Stimulated activated CD8-positive, alpha-beta memory T cell treated with anti-CD3 and anti-CD28 coated beads, Interleukin-15, amount 100 ng/mL, for 48 hours (primary cell): ENCODE measurements at places on chromosomes 3 and 15.

DNA sequence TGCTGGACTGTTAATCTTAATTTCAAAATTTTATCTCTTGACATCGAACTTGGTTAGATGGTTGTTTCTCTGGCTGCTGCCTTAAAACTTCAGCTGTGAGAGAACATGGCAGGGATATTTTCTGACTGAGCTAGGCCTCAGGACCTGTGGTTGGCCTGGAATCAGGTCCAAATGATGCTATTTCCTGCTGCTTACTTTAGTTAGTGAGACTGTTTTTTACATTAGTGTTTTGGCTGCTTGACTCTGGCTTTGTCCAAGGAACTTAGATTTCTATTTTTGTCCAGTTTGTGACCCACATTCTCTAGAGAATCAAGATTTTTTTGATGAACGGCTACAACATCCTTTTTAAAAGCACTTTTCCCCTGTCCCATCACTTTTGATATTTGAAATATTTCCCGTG lies 497.9 kb upstream of the SGO1 start:
- DNase-seq, result no peak

DNA sequence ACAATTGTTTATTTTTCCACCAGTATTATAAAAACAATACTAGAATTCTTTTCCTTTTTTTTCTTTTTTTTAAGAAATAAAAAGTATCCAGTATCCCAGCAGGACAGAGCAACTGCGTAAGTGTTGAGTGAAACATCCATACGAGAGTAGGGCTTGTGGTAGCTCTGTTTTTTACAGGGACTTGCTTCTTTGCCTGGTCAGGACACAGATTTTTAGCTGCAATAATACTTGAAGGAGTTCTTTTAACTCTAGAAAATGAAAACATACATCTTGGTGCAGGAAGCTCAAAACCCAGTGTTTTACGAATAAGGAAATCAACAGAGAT lies 297.7 kb upstream of the NR2E3 start:
- no peak for DNase-seq

DNA sequence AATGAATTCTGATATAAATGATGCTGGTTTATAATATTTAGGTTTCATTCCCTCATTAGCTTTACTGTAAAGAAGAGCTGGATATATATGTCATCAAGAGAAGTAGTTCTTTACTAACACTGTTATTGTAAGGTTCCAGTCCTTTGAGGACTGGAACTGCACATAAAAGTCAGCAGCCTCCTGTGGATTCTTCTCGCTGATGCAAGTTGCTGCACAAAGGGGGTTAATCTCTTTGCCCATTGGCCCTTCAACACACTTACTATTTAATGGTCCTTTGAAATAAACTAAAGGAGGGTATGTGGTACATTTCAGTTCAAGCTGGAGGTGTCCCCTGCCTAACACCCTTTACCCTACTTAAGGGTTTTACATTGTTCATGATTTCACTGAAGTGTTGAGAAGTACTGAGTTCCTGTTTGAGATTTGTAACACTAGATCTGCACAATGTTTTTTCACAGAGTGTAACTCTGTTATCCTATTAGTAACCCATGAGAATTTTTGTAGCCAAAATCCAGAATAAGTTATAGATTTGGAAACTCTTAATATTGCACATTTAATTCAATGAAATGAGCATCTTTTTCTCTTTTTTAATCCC lies 43.9 kb downstream of the NR2C2 start:
- no peak for DNase-seq

- no peak for DNase-seq
Measured at GRCh38 chr15:66936861-66937582, 128.4 kb upstream of the SMAD3 start.

DNA sequence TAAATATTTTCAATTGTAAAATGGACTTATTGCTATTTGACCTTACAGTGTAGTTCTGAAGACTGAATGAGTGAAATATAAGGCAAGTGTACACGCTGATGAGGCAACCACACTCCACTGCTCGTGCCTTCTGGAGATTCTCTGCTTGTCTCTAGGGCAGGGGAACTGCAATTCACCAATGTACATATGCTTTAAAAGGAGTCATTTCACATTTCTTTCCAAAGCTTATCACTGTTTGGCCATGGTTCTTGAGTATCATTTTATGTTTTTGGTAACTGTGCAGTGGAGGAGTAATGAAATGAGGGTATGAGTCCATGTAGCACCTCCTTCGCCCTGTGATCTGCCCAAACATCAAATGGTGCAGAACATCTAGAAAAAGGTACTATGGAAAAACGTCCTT lies 43.7 kb downstream of the CCR4 start:
- no peak for DNase-seq

GRCh38 chr15:75872403-75872990 lies 29.2 kb downstream of the UBE2Q2 start:
- DNase-seq, result no peak

DNA sequence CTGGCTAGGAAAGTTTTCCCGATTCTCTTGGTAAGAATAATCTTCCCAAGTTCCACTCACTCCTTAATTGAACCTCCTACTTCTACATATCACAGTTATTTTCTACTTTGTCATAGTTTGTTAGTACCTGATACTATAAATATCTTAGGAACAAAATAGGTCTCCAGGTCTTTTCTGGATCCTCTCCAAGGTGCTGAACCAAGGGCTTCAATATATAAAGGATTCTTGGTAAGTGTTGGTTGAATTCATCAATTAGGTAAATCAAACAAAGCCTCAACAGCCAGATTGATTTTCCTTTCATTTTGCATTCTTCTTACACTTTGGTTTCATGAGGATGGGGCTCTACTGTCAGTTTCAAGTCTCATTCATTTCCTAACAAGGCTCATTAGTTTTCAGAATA lies 27.6 kb upstream of the RTP4 start:
- DNase-seq, result no peak

DNA sequence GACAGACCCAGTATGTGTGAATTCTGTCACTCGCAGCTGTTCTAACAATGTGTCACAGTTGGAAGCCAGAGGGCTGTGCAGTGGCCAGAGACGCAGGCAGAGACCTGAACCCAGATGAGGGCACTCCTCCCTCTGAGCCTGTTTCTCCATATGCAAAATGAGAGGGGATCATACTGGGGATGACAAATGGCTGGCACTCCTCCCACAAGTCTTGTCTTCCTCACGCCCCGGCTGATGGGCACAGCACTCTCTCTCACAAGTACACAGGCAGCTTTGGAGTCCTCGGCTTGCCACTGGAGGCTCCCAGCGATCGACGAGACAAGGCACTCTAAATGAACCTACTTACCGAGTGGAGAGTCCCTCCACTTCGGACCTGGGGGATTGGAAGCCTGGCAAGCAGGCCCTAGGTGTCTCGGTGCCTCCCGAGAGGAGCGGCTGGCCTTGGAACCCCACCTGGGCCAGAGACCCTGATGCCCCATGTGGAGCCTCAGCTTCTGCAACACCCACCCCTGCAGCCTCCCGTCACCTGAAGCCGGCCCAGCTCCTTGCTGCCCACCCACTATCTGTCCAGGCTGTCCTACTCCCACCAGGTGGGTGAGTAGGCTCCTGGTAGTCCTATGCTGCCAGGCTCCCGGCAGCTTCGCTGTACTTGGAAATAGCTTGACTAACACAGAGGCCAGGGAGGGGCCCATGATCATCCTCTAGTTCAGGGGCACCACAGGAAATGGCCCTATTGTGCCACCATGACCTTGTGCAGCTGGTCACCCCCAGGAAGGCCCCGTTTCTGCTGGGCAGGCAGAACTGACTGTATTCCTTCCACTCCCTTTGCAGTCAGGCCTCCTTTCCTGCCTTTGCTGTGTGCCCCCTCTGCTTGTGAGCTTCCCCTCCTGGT lies 65.0 kb upstream of the IQSEC1 start:
- no peak for DNase-seq

DNA sequence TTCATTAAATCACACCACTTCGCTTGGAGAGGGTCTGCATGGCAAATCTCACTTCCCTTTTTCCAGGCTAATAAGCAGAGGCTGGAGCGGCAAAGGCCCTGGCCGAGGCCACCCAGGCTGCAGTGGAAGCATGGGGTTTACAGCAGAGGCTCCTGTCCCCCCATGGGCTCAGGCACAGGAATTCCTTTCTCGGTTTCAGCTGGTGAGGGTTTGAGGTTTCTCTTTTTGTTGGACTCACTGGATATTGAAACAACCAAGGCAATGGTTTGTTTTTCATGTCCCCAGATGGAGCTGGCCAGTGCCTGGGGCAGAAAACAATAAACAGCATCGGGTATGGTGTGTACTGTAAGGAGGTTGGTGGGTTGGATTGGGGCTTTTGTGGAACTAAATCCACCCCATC lies 175.6 kb upstream of the RASGRP1 start:
- DNase-seq, result no peak

DNA sequence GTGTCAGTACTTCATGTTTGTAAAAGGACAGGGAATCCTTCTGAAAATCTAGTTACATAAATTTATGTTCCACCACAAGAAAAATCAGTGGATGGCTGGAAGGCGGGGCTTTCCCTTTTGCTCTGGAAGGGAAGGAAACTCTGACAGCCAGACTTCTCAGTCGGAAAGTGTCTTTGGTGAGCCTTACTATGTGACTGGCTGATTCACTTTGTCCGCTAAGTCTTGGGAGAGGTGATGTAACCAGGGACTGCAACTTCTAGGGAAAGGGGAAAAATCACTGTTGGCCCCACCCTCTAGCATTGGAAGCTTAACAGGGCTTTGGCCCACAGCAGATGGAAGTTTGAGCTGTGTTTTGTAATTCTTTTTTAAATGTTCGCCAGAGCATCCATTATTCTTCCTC lies 281.4 kb upstream of the CTDSPL start:
- DNase-seq, result no peak

DNA sequence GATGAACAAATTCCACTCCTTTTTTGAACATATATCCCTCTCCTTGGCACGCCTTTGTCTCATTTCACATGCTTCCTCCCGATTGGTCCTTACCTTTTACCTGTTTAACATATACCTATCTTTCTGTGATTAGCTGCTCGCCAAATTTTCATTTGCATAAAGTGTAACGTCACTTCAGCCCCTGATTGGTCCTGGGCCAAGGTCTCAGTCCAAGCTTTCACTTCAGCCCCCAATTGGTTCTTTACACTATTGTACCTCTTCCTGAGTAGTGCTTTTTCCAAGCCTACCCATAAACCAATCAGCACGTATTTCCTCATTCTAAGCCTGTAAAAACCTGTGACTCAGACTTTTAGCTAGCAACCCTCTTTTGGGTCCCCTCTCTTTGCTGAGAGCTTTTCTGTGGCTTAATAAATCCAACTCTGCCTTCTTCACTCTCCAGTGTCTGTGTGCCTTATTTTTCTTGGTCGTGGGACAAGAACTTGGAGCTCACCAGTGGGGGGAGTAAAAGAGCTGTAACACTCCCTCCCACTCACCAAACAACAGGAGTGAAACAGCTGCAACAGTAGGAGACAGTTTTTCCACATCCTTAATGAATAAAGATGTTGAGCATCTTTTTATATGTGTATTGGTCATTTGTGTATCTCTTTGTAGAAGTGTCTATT lies 584 bp upstream of the XCR1 start:
- no peak for DNase-seq

GRCh38 chr3:113802795-113803455 lies 35.7 kb upstream of the GRAMD1C start:
- no peak for DNase-seq

DNA sequence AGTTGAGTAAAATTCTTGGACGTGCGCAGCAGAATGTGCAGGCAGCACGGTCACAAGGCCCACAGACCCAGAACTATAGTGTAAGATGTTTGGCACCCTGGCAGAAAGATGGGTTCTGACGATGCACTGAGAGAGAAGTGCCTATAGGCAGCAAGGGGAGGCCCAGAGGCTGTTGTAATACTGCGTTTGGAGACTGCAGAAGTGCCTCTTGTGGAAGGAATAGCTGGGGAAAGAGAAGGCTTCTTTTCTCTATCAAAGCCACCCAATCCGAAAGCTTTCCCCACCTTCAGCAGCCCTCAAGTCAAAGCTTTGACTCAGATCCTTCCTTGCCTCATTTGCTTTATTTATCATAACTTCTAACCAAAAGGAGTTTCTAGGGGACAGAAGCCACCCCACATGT lies 5.2 kb upstream of the SIN3A start:
- no peak for DNase-seq

- DNase-seq, result no peak
Measured at GRCh38 chr15:98866511-98866910, 141.1 kb downstream of the PGPEP1L start.

DNA sequence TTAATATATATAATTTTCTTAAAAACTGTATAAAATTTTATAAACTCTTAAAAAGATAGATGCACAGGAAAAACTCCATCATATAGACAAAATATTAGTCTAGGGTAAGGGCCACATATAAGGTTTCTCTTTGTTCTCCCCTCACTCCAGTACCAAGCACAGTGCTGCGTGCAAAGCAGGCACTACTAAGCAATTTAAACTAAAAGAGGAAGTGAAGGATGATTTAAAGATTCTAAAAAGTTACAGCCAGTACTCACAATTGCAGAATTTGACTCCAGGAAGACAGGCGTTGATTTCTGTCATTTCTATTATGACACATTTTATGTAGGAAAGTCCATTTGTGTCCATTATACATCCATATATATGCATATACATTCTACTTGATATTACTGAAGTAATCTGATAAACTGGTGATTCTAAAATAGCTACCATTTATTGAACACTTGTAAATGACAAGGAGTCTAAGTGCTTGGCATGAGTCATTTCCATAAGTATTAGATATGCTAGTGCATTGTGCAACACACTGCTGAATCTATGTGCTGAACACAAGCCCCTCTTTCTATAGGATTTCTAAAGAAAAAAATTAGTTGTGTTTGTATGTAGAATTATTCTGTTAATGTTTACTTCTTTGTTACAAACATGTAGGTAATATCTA lies 785.5 kb upstream of the ARRDC4 start:
- DNase-seq, result no peak

- DNase-seq, result no peak
Measured at GRCh38 chr15:70530503-70530902, 232.9 kb downstream of the UACA start.

DNA sequence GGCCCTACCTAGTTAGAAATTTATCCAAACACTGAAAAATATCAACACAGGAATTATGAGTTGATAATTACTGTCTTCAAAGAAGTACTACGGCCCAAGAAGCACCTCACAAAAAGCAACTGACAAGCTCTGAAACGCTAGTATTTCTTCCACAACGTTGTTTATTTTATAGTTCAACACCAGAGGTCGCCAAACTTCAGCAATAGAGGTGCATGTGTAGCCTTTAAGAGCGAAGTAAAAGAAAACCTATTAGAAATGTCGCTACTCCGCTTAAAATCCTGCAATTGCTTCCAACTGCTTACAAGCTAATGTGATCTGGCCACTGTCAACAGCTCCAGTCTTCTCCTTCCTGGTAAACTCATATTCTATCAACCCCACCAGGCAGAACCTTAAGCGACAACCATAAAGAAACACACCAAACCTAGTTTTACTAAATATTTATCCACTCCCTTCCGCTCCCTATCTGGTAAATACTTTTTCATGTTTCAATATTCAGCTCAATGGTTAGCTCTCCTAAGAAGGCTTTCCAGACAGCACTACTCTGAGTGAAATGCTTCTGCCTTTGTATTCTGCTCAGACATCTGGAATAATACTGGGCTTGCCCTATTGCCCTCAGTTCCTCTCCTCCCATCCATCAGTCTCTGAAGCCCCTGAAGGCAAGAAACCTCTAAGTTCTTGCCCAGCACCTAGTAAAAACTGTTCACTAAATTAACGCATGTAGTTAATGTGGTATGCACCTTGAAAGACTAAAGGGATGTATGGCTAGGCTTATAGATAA lies 110.2 kb downstream of the NR1I2 start:
- DNase-seq, result no peak

- DNase-seq, result no peak
Measured at GRCh38 chr15:81595752-81596151, 221.7 kb upstream of the TMC3 start.
